Colonic mucosa (tissue), 4 donors: ENCODE measurements at places on chromosomes 1 and 21. TPM values are rescaled to one million over a fixed set of nuclear protein-coding genes. Genes with fewer than 3 reads are reported as not detected.
A peak's percentile ranks its signal among the peaks of the same experiment; 100 is the strongest.

ELAPOR1 gene
- 110 TPM for total RNA-seq

NHLH1 gene
- total RNA-seq, result 0.12 TPM

MASP2 gene
- total RNA-seq, result not detected

SMPDL3B gene
- total RNA-seq, result 38.6 TPM

LCE1F gene
- not detected for total RNA-seq

- no peaks in the 10 kb centered on the region for H3K27me3 ChIP-seq
- peak; percentile 86 for DNase-seq
- H3K4me1 ChIP-seq, result peaks cover 5% of the 10 kb centered on the region
- no peaks in the 10 kb centered on the region for H3K36me3 ChIP-seq
- H3K4me3 ChIP-seq, result no peak overlapping the region
Observed at GRCh38 chr1:43853161-43853921, 80.3 kb upstream of the ARTN start.

DNA sequence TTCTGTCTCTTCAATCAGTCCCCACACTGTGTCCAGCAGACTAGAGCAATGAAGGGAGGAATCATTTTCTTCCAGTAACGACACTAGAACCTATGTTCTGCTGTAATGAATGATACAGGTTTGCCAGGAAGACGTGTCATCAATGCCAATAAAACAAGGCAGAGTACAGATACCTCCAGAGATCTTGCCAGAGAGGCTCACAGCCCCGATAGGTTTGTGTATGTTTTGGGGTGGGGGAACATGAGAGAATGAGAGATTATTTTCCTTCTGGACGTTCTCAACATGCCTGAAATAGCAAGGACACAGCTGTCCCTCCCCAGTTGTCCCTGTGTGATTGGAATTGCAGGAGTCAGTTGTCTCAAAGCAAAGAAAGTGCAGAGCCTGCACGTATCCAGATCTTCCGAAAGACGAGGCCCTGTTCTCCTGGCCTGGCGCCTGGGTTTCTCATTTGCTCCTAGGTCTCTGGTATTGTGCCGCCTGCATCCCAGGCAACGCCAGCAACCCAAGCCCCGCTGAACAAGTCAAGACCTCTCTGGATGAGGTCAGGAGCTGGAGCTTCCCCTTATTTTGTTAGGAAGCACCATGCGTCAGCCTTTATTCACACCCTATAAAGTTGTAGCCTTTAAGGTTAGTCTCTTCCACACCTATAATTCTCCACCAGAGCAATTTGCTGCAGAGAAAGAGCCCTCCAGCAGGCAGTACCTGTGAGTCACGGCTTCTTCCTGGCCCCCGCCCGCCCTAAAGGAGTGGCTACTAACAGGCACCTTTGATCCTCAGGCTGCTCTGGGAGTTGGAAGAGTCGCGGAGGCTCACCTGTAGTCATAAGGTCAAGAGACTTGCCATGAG lies 130.5 kb downstream of the TOMM20 start:
- DNase-seq, result peak; percentile 92
- peak overlapping the region; percentile 85 for H3K27ac ChIP-seq
- H3K4me3 ChIP-seq, result no peak overlapping the region
- H3K36me3 ChIP-seq, result no peaks in the 10 kb centered on the region
- peaks cover 12% of the 10 kb centered on the region for H3K4me1 ChIP-seq
- no peaks in the 10 kb centered on the region for H3K27me3 ChIP-seq

- H3K4me3 ChIP-seq, result no peak overlapping the region
- H3K27me3 ChIP-seq, result no peaks in the 10 kb centered on the region
- no peak for DNase-seq
- no peaks in the 10 kb centered on the region for H3K36me3 ChIP-seq
- peaks cover 4% of the 10 kb centered on the region for H3K4me1 ChIP-seq
- no peak overlapping the region for H3K27ac ChIP-seq
Observed at GRCh38 chr1:85607126-85607920, 26.8 kb downstream of the CCN1 start.

GRCh38 chr1:76998582-76999223 lies 131.4 kb downstream of the ST6GALNAC5 start:
- no peak overlapping the region for H3K27ac ChIP-seq
- H3K4me3 ChIP-seq, result no peak overlapping the region
- no peaks in the 10 kb centered on the region for H3K36me3 ChIP-seq
- H3K27me3 ChIP-seq, result no peaks in the 10 kb centered on the region

- no peaks in the 10 kb centered on the region for H3K27me3 ChIP-seq
- H3K4me1 ChIP-seq, result no peaks in the 10 kb centered on the region
- no peak overlapping the region for H3K27ac ChIP-seq
Observed at GRCh38 chr21:45004481-45005247, 64.8 kb downstream of the SLX9 start.

- H3K4me3 ChIP-seq, result no peak overlapping the region
- no peaks in the 10 kb centered on the region for H3K27me3 ChIP-seq
- DNase-seq, result no peak
- no peaks in the 10 kb centered on the region for H3K36me3 ChIP-seq
Observed at GRCh38 chr21:41601573-41602368, 93.8 kb upstream of the TMPRSS2 start.

GRCh38 chr1:230253150-230253549 lies 173.0 kb downstream of the PGBD5 start:
- H3K4me3 ChIP-seq, result no peak overlapping the region
- H3K36me3 ChIP-seq, result peaks cover 5% of the 10 kb centered on the region
- H3K27me3 ChIP-seq, result no peaks in the 10 kb centered on the region

GRCh38 chr1:4771721-4772120 lies 117.3 kb downstream of the AJAP1 start:
- no peak for DNase-seq
- H3K4me1 ChIP-seq, result no peaks in the 10 kb centered on the region
- no peaks in the 10 kb centered on the region for H3K36me3 ChIP-seq
- H3K27me3 ChIP-seq, result no peaks in the 10 kb centered on the region

DNA sequence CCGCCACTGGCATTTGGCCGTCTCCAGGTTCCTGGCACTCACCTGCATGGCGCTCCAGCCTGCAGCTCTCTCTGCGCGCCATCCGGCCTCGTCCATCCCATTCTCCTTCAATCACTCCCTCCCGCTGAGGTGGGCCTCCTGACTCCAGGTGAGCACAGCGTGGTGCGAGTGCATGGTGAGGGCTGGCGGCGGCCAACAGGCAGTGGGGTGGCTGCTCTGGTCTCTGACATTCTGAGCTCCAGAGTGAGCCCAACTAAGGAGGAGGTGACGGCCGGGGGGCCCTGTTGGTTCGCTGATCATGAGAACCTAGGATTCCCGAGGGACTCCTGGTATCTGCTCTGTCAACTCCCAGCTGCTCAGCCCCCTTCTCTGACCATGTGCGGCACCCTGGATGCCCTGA lies 130.4 kb downstream of the AJAP1 start:
- H3K4me1 ChIP-seq, result no peaks in the 10 kb centered on the region
- H3K36me3 ChIP-seq, result no peaks in the 10 kb centered on the region
- H3K27ac ChIP-seq, result no peak overlapping the region
- no peak overlapping the region for H3K4me3 ChIP-seq
- no peak for DNase-seq
- H3K27me3 ChIP-seq, result no peaks in the 10 kb centered on the region

DNA sequence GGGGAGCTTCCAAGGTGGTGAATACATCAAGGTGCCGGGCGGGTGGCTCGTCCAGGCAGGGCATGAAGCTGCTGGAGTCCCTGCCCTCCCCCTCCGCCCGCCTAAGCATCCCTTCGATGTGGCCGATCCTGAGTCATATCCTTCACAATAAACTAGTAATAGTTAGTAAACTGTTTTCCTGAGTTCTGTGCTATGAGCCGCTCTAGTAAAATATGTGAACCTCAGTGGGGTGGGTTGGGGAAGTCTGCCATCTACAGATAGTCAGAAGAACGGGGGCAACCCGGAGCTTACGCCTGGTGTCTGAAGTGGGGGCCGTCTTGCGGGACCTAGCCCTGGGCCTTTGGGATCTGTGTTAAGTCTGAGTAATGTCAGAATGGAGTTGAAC lies 21.6 kb downstream of the C2CD2 start:
- H3K4me3 ChIP-seq, result no peak overlapping the region
- no peak for DNase-seq
- H3K36me3 ChIP-seq, result no peaks in the 10 kb centered on the region
- H3K4me1 ChIP-seq, result no peaks in the 10 kb centered on the region
- H3K27ac ChIP-seq, result no peak overlapping the region

DNA sequence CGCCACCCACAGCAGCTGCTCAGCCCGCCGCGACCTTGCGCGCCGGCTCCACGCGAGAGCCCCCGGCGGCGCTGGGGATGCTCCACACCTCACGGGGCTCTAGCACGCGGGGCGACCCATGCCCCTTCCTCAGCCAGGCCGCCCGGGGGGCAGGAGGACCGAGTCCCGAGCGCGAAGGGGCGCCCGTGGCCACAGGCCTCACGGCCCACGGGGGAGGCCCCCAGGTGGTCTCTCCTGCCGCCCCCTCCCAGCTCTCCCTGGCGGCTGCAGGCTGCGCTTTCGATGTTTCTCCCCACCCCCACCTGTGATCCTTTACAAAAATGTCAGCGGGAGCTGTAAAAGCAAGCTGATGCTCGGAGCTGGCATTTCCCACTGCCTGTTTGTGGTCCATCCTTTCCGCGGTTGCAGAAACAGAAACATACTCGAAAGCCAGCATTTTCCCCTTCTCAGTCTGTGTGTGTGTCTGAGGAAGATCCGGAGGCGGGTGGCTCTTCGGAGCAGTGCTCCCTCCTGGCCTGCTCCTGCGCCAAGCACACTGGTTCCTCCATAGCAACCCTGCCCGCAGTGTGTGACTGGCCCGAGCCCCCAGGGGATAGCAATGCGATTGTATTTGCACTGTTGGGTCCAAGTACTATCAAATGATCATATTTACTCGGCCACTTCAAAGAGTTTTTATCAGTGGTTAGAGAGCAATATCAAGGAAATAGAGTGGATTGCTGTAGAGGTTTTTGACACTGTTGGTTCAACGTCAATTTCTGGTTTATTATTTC lies 2.1 kb downstream of the KIF26B start:
- DNase-seq, result peak; percentile 22
- H3K27ac ChIP-seq, result no peak overlapping the region
- peaks cover 22% of the 10 kb centered on the region for H3K4me1 ChIP-seq

- H3K27me3 ChIP-seq, result peaks cover 43% of the 10 kb centered on the region
- no peak overlapping the region for H3K27ac ChIP-seq
- no peak for DNase-seq
- H3K4me3 ChIP-seq, result no peak overlapping the region
Observed at GRCh38 chr1:24925082-24925779, 4.8 kb downstream of the RUNX3 start.

DNA sequence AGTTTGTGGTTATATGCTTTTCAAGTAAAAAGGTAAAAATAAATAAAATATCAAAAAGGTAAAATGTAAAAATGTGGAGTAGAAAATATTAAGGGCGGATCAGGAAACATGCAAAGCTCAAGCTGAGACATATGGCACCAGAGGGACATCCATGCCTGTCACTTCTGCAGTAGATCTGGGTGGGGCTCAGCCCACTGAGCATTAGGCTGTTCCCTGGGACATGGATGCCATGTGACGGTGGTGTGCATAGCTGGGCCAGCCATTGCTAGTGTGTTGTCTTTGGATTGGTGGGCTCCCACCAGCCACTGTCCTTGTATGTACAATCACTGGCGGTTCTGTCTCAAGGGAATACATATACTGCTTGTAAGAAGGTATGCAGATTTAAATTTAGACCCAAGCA lies 3.0 kb downstream of the TTC13 start:
- no peaks in the 10 kb centered on the region for H3K36me3 ChIP-seq
- no peak for DNase-seq
- no peak overlapping the region for H3K27ac ChIP-seq
- H3K27me3 ChIP-seq, result no peaks in the 10 kb centered on the region
- no peak overlapping the region for H3K4me3 ChIP-seq

- no peak for DNase-seq
- no peak overlapping the region for H3K4me3 ChIP-seq
- H3K27ac ChIP-seq, result no peak overlapping the region
- no peaks in the 10 kb centered on the region for H3K36me3 ChIP-seq
- H3K4me1 ChIP-seq, result peaks cover 3% of the 10 kb centered on the region
- no peaks in the 10 kb centered on the region for H3K27me3 ChIP-seq
Observed at GRCh38 chr1:230157420-230158390, 90.7 kb downstream of the GALNT2 start.

GRCh38 chr1:156417401-156418020 lies 48.5 kb downstream of the RHBG start:
- no peak overlapping the region for H3K27ac ChIP-seq
- peaks cover 18% of the 10 kb centered on the region for H3K4me1 ChIP-seq
- DNase-seq, result no peak
- no peak overlapping the region for H3K4me3 ChIP-seq

DNA sequence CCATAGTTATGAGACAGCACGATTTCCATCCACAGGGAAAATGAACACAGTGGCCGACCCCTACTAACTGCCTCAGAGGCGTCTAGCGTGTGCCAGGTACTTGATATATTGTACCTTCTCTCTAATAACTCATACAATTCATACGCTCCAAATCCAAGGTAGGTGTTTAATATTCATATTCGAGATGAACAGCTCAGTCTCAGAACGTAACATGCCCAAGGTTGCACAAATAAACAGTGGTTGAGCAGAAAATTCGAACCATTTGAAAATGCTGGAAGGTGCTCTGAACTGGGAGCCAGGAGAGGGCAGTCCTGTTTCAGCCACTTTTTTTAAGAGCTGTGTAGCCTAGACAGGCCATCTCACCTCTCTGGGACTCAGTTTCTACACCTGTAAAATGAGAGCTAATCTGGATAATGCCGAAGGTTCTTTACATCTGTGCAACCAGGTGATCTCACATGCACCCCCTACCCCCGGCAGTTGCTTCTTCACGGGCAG lies 7.9 kb downstream of the SLC45A3 start:
- no peak overlapping the region for H3K4me3 ChIP-seq
- no peak overlapping the region for H3K27ac ChIP-seq
- H3K27me3 ChIP-seq, result no peaks in the 10 kb centered on the region
- no peak for DNase-seq
- no peaks in the 10 kb centered on the region for H3K36me3 ChIP-seq

DNA sequence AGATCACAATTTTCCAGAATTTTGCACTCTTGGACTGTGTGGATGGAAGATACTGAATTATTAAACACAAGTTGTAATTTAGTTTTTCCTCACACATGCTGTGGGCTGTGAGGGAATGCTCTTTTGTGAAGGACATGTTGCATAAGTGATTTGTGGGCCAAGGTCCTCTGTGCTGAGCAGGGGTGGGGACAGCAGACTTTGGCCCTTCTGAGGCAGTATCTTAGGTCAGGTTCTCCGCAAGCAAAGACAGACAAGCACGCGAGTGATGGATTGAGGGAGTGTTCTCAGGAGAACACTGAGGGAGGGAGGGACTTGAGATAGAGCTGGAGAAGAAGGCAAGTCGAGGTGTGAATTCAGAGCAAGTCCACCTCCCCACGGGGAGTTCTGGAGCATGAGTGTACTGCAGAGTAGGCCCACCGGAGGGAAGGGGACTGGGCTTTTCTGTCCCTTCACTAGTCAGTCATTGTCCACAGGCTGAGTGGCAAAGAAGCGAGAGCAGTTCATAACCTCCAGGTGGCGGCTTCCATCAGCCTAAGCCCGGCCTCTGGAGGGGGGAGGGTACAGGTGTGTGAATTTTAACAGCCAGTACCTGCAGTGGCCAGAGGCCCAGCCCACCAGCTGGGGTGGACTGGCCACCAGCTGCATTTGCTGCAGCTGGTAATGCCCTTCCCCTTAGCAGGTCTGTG lies 19.1 kb upstream of the CD101 start:
- H3K36me3 ChIP-seq, result no peaks in the 10 kb centered on the region
- peak overlapping the region; percentile 19 for H3K27ac ChIP-seq
- no peaks in the 10 kb centered on the region for H3K27me3 ChIP-seq
- no peak overlapping the region for H3K4me3 ChIP-seq
- H3K4me1 ChIP-seq, result peaks cover 7% of the 10 kb centered on the region

- no peak overlapping the region for H3K4me3 ChIP-seq
- H3K27me3 ChIP-seq, result no peaks in the 10 kb centered on the region
- H3K36me3 ChIP-seq, result no peaks in the 10 kb centered on the region
- H3K4me1 ChIP-seq, result no peaks in the 10 kb centered on the region
- DNase-seq, result no peak
Observed at GRCh38 chr1:35876988-35877387, 6.0 kb upstream of the AGO1 start.
